ENCODE measurements at places on chromosomes 11 and 22. TPM values are rescaled to one million over a fixed set of nuclear protein-coding genes. Genes with fewer than 3 reads are reported as not detected.

PGM2L1 gene
- total RNA-seq, result 2.5 TPM

NCF4 gene
- total RNA-seq, result 5.6 TPM

ALDH3B1 gene
- 3.8 TPM for total RNA-seq

OR2D2 gene
- total RNA-seq, result not detected

C11orf87 gene
- total RNA-seq, result not detected

MMP1 gene
- not detected for total RNA-seq

FXYD2 gene
- total RNA-seq, result 2.0 TPM

CRYBB2 gene
- total RNA-seq, result not detected

MRGPRX3 gene
- total RNA-seq, result not detected

EXPH5 gene
- total RNA-seq, result 5.6 TPM

KDM4D gene
- total RNA-seq, result 1.1 TPM

YPEL4 gene
- total RNA-seq, result 1.1 TPM

OR2AG1 gene
- not detected for total RNA-seq

KDM4E gene
- total RNA-seq, result not detected

CSNK2A3 gene
- total RNA-seq, result 1.0 TPM

KCNJ5 gene
- total RNA-seq, result 5.5 TPM

OR9I1 gene
- not detected for total RNA-seq

GNG3 gene
- not detected for total RNA-seq

B3GAT1 gene
- total RNA-seq, result not detected

OR2AG2 gene
- not detected for total RNA-seq

SYT13 gene
- 1.7 TPM for total RNA-seq

DNAJB7 gene
- not detected for total RNA-seq

TNNT3 gene
- 32.2 TPM for total RNA-seq

NR1H3 gene
- 9.4 TPM for total RNA-seq

TBX1 gene
- 1.8 TPM for total RNA-seq

KRTAP5-1 gene
- total RNA-seq, result not detected

C22orf31 gene
- total RNA-seq, result not detected

NRGN gene
- 1.6 TPM for total RNA-seq

H19 gene
- 377 TPM for total RNA-seq

RAB38 gene
- 0.31 TPM for total RNA-seq

OR6T1 gene
- total RNA-seq, result not detected

RRP7A gene
- 26.2 TPM for total RNA-seq

CBLIF gene
- not detected for total RNA-seq

TOLLIP gene
- 34.3 TPM for total RNA-seq

BTBD18 gene
- not detected for total RNA-seq

FOLR2 gene
- total RNA-seq, result 10.1 TPM

FGF3 gene
- total RNA-seq, result not detected

GAL3ST3 gene
- total RNA-seq, result 1.9 TPM

MS4A6E gene
- total RNA-seq, result not detected

NARS2 gene
- 15.3 TPM for total RNA-seq

NAV2 gene
- 34.7 TPM for total RNA-seq

SULT4A1 gene
- 0.20 TPM for total RNA-seq

CALCA gene
- not detected for total RNA-seq

APOA1 gene
- 86.2 TPM for total RNA-seq

TENM4 gene
- 1.3 TPM for total RNA-seq

BLID gene
- total RNA-seq, result not detected

PRSS23 gene
- total RNA-seq, result 11.1 TPM

ELFN2 gene
- not detected for total RNA-seq

HBE1 gene
- not detected for total RNA-seq

TRIM29 gene
- total RNA-seq, result 0.64 TPM

SERPINH1 gene
- total RNA-seq, result 59.3 TPM

KCNA4 gene
- 1.6 TPM for total RNA-seq
